Tracheal epithelial cell (primary cell): ENCODE measurements at places on chromosomes 5 and 9. TPM values are rescaled to one million over a fixed set of nuclear protein-coding genes. Genes with fewer than 3 reads are reported as not detected.

Gene ZNF474
- not detected in 2 replicates for total RNA-seq

Gene FRRS1L
- total RNA-seq, result under 0.01 TPM in 1 of 2 replicates, not detected in the other

Gene PCDHB8
- under 0.01 TPM in 2 replicates for total RNA-seq

Gene HTR1A
- not detected in 2 replicates for total RNA-seq

Gene SPATA31C1
- total RNA-seq, result not detected in 2 replicates

Gene EQTN
- not detected in 2 replicates for total RNA-seq

Gene KCTD16
- total RNA-seq, result under 0.01 and 0.24 TPM in 2 replicates

Gene FAM169A
- 9.4 and 16.4 TPM in 2 replicates for total RNA-seq

Gene PPP6C
- 11.8 and 15.1 TPM in 2 replicates for total RNA-seq

Gene CNTNAP3
- 7.0 and 12.6 TPM in 2 replicates for total RNA-seq

Gene NFIB
- total RNA-seq, result 8.0 and 19.6 TPM in 2 replicates

Gene GRIN3A
- not detected in 2 replicates for total RNA-seq

Gene TEX10
- 31.3 and 32.8 TPM in 2 replicates for total RNA-seq

Gene REXO4
- 10.8 and 15.6 TPM in 2 replicates for total RNA-seq

Gene BTNL8
- total RNA-seq, result 0.24 TPM in 1 of 2 replicates, not detected in the other

Gene CSF1R
- under 0.01 TPM in 1 of 2 replicates, not detected in the other for total RNA-seq

Gene SPATA31E1
- total RNA-seq, result not detected in 2 replicates

Gene CD274
- 2.8 and 15.2 TPM in 2 replicates for total RNA-seq

Gene SLC36A2
- total RNA-seq, result not detected in 2 replicates

Gene PCDHA12
- 0.21 and 0.48 TPM in 2 replicates for total RNA-seq

Gene MAST4
- 23.1 and 27.1 TPM in 2 replicates for total RNA-seq

Gene KIAA1191
- 85.0 and 89.6 TPM in 2 replicates for total RNA-seq

Gene LMAN2
- 295 and 378 TPM in 2 replicates for total RNA-seq

Gene LCN2
- total RNA-seq, result 20.5 and 154 TPM in 2 replicates

Gene FOCAD
- 39.0 and 59.8 TPM in 2 replicates for total RNA-seq

Gene ANKRD20A1
- not detected in 2 replicates for total RNA-seq

Gene CCNO
- 1.2 and 7.2 TPM in 2 replicates for total RNA-seq

Gene NPR3
- 2.9 and 12.8 TPM in 2 replicates for total RNA-seq

Gene CCNI2
- total RNA-seq, result under 0.01 and 0.48 TPM in 2 replicates

Gene IL9
- not detected in 2 replicates for total RNA-seq

Gene EFNA5
- total RNA-seq, result 4.6 and 7.7 TPM in 2 replicates

Gene PFN3
- not detected in 2 replicates for total RNA-seq

Gene IL31RA
- total RNA-seq, result 0.24 and 0.85 TPM in 2 replicates

Gene F2RL2
- not detected in 2 replicates for total RNA-seq

Gene C9
- total RNA-seq, result not detected in 2 replicates

Gene COL5A1
- total RNA-seq, result under 0.01 and 0.72 TPM in 2 replicates

Gene DDX4
- not detected in 2 replicates for total RNA-seq

Gene CIZ1
- 16.9 and 25.6 TPM in 2 replicates for total RNA-seq

Gene HEMGN
- not detected in 2 replicates for total RNA-seq

Gene CATSPER3
- under 0.01 TPM in 1 of 2 replicates, not detected in the other for total RNA-seq

Gene MARCOL
- not detected in 2 replicates for total RNA-seq

Gene CYSRT1
- 0.72 and 6.0 TPM in 2 replicates for total RNA-seq

Gene FAM221B
- total RNA-seq, result not detected in 2 replicates

Gene PCDHGA8
- total RNA-seq, result 0.21 and 0.48 TPM in 2 replicates

Gene TERT
- not detected in 2 replicates for total RNA-seq

Gene TEX48
- total RNA-seq, result not detected in 2 replicates

Gene WNT8A
- not detected in 2 replicates for total RNA-seq

Gene PNPLA7
- 0.21 and 0.24 TPM in 2 replicates for total RNA-seq

Gene C5orf52
- total RNA-seq, result not detected in 2 replicates

Gene PAEP
- not detected in 2 replicates for total RNA-seq
